GM23248 (cell line): ENCODE measurements at places on chromosomes 3 and 15. TPM values are rescaled to one million over a fixed set of nuclear protein-coding genes. Genes with fewer than 3 reads are reported as not detected.
A peak's percentile ranks its signal among the peaks of the same experiment; 100 is the strongest.

- peak; percentile 97 for DNase-seq
Measured at GRCh38 chr15:39127925-39128617, 452.8 kb upstream of the THBS1 start.

GRCh38 chr3:32414522-32415202, 23.0 kb downstream of the CMTM7 start:
- DNase-seq: no peak

- DNase-seq: peak; percentile 22
Measured at GRCh38 chr3:52561028-52561747, 24.8 kb downstream of the UQCC5 start.

GRCh38 chr3:5110337-5110736, 11.8 kb upstream of the ARL8B start:
- DNase-seq: no peak

DNA sequence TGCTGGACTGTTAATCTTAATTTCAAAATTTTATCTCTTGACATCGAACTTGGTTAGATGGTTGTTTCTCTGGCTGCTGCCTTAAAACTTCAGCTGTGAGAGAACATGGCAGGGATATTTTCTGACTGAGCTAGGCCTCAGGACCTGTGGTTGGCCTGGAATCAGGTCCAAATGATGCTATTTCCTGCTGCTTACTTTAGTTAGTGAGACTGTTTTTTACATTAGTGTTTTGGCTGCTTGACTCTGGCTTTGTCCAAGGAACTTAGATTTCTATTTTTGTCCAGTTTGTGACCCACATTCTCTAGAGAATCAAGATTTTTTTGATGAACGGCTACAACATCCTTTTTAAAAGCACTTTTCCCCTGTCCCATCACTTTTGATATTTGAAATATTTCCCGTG, 497.9 kb upstream of the SGO1 start:
- peak; percentile 80 for DNase-seq

- DNase-seq: no peak
Measured at GRCh38 chr3:157026091-157026490, 133.9 kb downstream of the CCNL1 start.

GRCh38 chr3:134232151-134232550, 18.5 kb downstream of the RYK start:
- peak; percentile 56 for DNase-seq

- DNase-seq: peak; percentile 73
Measured at GRCh38 chr3:127135241-127136023, 57.5 kb upstream of the PRR23E start.

DNA sequence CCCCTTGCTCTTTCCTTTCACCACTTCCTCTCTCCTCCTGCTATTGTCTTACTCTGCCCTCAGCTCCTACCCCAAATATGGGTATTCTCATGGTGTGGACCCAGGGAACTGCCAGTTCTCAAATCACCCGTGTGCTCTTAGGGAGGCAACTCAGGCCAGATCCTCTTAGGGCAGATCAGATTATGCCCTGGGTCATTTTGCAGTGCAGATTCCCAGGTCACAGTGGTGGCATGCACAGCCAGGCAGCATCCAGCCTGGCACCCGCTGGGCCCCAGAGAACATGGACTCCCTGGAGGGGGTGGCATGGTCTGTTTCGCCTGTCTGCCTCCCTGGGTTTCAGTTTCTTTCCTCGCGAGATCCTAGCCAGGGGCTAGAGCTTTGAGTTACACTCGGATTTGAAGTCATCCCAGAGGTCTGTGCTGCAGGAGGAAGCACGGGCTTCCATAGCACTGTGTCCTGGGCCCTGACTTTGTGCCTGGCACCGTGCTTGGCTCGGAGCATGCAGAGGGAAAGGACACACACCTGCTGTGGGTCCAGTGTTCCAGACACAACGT, 96.1 kb downstream of the TOP2B start:
- no peak for DNase-seq

DNA sequence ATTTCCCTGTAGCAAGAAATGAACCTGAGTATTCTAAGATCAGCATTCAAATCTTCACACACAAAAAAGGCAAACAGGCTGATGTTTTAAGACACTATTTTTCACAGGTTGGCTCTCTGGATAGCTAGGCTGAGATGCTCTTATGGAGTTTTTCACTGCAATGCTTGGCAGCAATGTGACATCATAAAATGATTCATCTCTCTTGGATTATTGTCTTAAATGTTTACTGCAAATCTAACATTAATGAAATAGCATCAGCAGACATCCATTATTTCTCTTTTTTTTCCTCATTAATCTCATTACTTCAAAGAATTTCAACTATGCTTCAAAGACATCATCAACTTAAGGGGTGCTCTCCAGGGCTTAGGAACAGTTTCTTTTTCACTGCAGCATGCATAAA, 23.6 kb upstream of the SSUH2 start:
- peak; percentile 54 for DNase-seq

DNA sequence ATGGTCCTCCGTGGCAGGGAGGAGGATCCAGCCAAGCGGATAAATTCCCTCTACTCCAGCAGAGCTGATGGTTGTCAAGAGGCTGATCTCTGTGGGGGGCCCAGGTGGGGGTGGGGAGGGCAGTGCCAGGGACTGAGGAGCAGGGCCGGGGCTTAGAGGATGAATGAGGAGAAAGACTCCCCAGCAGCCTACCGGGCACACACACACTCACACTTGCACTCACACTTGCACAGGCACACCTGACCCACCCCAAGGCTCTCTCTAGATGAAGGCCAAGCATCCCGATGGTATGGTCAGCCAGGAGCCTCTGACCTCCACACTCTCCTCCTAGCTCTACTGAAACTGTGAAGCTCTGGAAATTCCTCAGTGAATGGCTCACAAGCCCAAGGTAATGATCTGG, 131.3 kb upstream of the PRR20G start:
- DNase-seq: no peak

DNA sequence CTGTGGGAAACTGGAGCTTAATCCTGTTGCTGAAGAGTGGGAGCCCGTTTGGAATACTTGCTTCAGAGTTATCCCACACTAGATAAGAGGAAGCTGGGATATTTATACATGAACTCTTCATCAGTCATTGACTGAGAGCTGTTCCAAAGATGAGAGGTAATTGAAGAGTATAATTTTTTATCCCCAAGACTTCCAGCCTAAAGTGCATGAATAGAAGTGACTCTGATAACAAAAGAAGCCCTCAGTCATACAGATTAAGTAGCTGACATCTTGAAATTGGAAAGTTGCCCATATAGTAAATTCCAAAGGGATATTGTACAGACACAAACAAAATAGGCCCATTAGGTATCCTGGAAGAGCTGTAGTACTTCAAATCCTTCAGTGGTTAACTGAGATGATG, 268.0 kb downstream of the EPHA3 start:
- no peak for DNase-seq

- DNase-seq: no peak
Measured at GRCh38 chr15:85763157-85763556, 31.6 kb downstream of the KLHL25 start.

DNA sequence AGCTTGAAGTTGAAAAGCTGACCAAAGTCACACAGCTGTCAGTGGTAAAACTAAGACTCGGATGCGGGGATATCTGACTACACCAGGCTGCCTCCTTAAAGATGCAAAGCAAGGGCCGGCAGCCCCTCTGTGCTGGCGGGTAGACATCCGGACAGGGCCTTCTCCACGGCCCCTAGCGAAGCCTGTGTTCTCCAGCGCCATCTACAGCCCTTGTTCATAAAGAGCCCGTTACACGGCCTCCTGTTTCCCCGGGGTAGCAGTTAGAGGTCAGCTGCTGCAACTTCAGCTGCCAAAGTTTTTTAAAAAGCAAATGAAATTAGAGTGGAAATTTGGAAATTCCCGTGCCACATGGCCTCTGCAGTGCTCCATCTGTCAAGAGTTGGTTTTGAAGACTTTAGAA, 383.0 kb downstream of the TBL1XR1 start:
- peak; percentile 72 for DNase-seq

- peak; percentile 85 for DNase-seq
Measured at GRCh38 chr15:41558400-41559238, at the start of gene TYRO3. Gene TYRO3 (plus strand): TSS chr15:41559212. CDS start chr15:41559258, 46 bp downstream.

- peak; percentile 81 for DNase-seq
Measured at GRCh38 chr3:132723024-132723950, 1.1 kb upstream of the NPHP3 start.

DNA sequence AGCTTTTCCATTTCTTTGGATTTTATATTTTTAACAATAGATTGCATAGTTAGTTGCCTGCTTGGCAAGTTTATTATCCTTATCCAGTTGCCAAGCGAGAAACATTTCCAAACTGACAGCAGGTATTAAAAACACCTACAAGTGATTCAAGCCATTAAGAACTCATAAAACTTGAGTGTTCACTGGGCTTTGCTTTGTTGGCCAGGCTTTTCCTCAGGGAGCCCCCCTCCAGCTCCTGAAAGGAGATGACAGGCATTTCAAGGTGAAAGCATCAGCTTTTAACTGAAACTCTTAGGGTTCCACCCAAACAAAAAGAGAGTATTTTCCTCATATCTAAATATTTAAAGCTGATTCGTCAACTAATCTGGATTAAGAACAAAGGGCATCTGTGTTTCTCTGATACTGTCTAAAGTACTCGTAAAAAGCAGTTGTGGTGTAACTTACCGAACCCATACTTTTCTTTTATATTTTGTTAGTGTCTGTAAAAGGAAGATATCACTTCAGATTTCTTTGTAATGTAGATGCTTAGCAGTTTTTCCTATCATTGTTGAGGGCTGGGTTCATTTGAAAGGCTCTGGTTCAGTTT, 363.4 kb downstream of the OTOL1 start:
- no peak for DNase-seq

- peak; percentile 69 for DNase-seq
Measured at GRCh38 chr15:33788906-33789540, 179.3 kb upstream of the CHRM5 start.

GRCh38 chr3:116939091-116939490, 229.5 kb downstream of the TUSC7 start:
- DNase-seq: no peak

DNA sequence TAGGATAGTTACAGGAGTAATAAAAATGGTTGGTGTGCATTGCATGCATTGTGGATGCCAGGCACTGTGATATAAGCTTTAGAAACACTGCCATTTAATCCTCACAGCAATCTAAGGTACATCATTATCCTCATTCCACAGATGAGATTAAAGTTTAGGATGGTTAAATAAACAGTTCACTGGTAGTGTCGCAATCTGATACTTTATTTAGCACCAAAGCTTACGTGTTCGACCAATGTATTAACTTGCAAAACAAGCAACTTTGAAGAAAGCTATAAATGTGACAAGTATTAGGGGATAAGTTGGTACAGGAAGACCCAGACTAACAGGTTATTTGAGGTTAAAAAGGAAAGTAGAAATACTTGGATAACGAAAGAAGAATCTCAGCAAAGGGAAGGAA, 150.5 kb upstream of the ZNF385D start:
- no peak for DNase-seq

ARL8B gene
- 47.2 and 57.3 TPM in 2 replicates for total RNA-seq

EOGT gene
- total RNA-seq: 42.4 and 47.7 TPM in 2 replicates

CPB1 gene
- total RNA-seq: not detected in 2 replicates

LTK gene
- total RNA-seq: not detected in 2 replicates

ROPN1 gene
- total RNA-seq: not detected in 2 replicates

COL6A5 gene
- total RNA-seq: not detected in 2 replicates

MKRN2 gene
- 41.6 and 52.9 TPM in 2 replicates for total RNA-seq

CKMT1B gene
- not detected in 2 replicates for total RNA-seq

SYNM gene
- total RNA-seq: 0.97 and 1.6 TPM in 2 replicates

HTR3E gene
- not detected in 2 replicates for total RNA-seq

SPTSSB gene
- total RNA-seq: not detected in 2 replicates

DCLK3 gene
- under 0.01 TPM in 1 of 2 replicates, not detected in the other for total RNA-seq
